BJ (cell line): ENCODE measurements at places on chromosomes 3 and 15. TPM values are rescaled to one million over a fixed set of nuclear protein-coding genes. Genes with fewer than 3 reads are reported as not detected.

Gene PARP15
- 0.05 and 0.09 TPM in 2 replicates for polyA plus RNA-seq

Gene ST8SIA2
- polyA plus RNA-seq, result not detected in 2 replicates

Gene TTC21A
- 2.3 and 3.1 TPM in 2 replicates for polyA plus RNA-seq

Gene SAMD7
- polyA plus RNA-seq, result not detected in 2 replicates

Gene TUSC7
- polyA plus RNA-seq, result not detected in 2 replicates

Gene SPTBN5
- polyA plus RNA-seq, result 0.04 and 0.05 TPM in 2 replicates

Gene PPP1R2
- polyA plus RNA-seq, result 41.9 and 140 TPM in 2 replicates

Gene RBPMS2
- polyA plus RNA-seq, result 0.45 and 0.67 TPM in 2 replicates

Gene AGTR1
- 0.98 and 1.1 TPM in 2 replicates for polyA plus RNA-seq

Gene MAGI1
- polyA plus RNA-seq, result 14.4 and 15.2 TPM in 2 replicates

Gene SLC28A1
- 0.05 TPM in 1 of 2 replicates, not detected in the other for polyA plus RNA-seq

Gene TKT
- 216 and 305 TPM in 2 replicates for polyA plus RNA-seq

Gene LPP
- polyA plus RNA-seq, result 33.3 and 60.0 TPM in 2 replicates

Gene KIF23
- polyA plus RNA-seq, result 33.9 and 35.2 TPM in 2 replicates

DNA sequence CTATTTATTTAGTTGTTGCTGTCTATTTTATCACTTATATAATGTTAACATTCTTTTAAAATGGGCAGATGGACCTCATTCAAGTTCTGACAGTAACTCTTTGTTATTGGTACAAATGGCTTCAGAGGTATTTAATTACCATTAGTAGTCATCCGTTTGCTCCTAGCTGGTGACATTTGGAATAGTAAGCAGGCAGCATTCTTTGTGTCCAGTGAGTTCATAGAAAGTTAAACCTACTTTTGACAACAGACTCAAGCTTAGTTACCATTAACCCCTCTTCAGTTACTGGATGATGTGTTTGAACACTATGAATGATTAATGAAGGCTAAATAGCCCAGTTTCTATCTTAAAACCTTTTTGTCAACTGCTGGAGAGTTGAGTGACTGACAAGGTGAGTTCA is 500.7 kb upstream of the ATP11B start:
- no peak for DNase-seq

GRCh38 chr15:47862402-47862801 is 145.1 kb downstream of the SEMA6D start:
- no peak for DNase-seq

GRCh38 chr3:40281995-40282394 is 27.5 kb upstream of the EIF1B start:
- DNase-seq, result no peak

DNA sequence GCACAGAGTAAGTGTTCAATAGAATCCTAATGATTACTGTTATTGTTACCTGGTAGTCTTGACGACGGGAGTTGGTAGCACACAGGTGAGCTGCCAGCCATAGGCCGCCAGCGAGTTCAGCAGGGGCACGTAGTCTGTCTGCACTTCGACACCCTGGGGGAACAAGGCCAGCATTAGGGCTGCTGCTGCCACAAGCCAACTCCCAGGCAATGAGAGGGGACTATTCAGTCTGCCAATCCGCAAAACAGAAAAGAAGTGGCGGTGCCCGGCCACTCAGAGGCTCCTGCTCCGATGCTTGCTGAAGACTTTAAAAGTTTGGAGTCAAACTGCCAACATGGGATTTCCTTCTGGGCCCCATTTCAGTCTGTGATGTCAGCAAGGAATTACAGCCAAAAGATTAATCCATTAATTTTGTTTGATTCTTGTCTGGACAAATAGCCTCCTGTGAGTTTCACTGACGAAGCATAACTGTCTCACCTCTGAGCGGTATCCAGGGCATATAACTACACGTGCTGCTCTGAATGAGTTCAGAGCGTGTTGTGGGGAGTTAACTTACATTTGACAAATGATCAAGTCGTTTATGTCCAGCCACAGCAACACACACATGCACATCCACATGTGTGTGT is 61.8 kb downstream of the OXNAD1 start:
- no peak for DNase-seq

DNA sequence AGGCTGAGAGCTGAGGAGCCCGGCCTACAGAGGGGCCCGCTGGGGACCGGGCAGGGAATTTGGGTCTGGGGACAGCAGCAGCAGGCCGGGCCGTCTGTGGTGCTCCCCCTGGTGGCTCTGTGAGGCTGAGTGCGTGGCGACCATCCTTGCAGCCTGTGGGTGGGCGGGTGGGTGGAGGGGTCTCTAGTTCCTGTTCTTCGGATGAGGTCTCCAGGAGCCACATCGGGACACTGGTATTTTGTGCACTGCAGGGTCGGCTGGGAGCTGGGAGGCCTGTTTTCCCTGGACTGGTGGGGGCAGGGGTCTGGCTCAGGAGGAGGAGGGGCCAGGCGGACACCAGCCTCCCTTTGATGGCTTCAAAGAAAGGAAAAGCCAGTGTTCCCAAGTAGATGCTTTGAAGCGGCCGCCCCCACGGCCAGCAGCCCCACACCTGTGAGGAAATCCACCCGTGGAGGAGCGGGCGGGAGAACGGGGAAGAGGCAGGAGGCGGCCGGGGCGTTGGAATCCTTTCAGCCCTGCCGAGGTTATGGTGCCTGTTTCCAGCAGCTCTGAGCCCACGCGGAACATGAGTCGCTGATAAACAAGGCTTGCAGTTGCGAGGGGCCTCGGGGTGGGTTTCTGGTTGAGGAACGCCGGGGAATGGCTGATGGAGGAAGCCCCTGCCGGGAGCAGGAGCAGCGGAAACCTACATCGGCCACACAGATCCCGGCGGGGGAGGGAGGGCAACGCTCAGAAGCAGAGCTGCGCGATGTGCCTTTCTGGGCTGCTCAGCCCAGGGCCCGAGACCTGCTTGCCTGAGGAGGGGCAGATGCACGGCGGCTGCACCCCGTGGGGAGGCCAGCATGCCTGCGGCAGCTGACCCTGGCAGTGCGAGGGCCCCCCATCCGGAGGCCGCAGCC is 154.3 kb downstream of the NSMCE3 start:
- DNase-seq, result no peak

GRCh38 chr3:160163229-160163878 is 61.9 kb upstream of the C3orf80 start:
- no peak for DNase-seq

- no peak for DNase-seq
These were observed 225.1 kb downstream of the NTRK3 start for GRCh38 chr15:88031461-88031860.

DNA sequence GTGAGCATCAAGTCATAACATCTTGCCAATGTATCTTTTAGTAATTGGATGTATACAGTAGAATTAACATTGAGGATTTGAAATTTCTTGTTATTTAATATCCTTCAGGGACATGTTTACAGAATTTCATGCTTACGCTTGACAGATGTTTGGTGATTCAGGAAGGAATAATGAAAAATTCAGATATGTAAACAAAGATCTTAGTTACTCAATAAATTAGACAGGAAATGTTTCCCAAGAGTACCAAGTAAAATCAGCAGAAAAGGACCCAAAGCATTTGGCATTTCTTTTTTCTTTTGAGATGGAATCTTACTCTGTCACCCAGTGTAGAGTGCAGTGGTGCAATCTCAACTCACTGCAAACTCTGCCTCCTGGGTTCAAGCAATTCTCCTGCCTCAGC is 4.7 kb upstream of the COL6A5 start:
- no peak for DNase-seq

GRCh38 chr15:69997161-69997485 is 100.6 kb downstream of the TLE3 start:
- no peak for DNase-seq

GRCh38 chr3:42192334-42193200 is 73.4 kb downstream of the CCK start:
- no peak for DNase-seq

- no peak for DNase-seq
These were observed 31.6 kb upstream of the SEMA3F start for GRCh38 chr3:50123394-50124051.

GRCh38 chr3:13110678-13111116 is 37.5 kb upstream of the IQSEC1 start:
- no peak for DNase-seq

- DNase-seq, result no peak
These were observed 67.4 kb downstream of the RAD18 start for GRCh38 chr3:8895829-8896228.

DNA sequence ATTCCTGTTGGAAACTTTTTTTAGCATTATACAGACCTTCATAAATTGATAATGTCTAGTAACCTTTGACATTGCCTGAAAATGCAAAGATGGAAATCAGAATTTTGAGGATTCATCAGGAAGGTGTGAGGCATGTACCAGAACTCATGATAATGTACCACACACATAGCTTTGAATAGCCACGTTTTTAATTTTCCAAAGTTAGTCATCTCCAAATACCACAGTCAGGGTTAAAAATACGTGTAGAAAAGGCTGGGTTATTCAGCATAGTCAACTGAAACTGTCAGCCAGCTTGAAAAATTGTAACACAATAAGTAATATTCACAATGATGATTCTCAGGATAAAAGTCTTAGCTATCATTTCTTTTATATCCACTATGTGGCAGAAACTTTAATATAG is 102.0 kb upstream of the THRB start:
- DNase-seq, result no peak

DNA sequence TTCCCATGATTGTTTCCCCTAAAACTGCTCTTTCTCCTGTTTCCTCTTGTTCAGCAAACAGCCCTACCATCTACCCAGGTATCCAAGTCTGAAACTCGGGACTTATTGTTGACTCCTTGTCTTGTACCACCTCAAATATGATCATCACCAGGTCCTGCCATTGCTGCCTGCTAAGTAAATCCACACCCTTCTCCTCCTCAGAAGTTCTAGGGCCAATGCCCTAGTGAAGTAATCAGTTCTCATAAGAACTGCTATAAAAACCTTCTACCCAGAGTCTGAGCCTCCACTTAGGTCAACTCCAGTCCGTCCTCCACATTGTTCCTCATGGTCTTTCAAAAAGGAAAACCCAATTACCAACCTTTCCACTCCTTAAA is 77.0 kb upstream of the IL12A start:
- DNase-seq, result no peak

- DNase-seq, result no peak
These were observed 48.2 kb upstream of the IGF1R start for GRCh38 chr15:98599909-98600691.

DNA sequence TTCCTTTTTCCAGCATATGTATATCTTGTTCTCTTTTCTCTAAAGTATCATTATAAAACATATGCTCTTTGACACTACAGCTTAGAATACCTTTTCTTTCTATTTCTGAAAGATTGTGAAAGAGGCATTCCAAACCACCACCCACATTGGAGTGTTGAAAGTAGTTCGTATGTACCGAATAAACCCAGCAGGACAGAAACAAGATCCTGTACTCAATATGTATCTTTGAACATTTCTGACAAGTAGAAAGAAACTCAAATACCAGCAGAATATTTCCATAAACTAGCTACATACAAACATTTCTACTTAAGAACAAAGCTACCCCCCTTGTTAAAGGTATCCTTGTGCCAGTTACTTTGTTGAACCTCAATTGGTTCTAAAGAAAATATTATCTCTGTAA is 415.3 kb upstream of the ALCAM start:
- DNase-seq, result no peak

DNA sequence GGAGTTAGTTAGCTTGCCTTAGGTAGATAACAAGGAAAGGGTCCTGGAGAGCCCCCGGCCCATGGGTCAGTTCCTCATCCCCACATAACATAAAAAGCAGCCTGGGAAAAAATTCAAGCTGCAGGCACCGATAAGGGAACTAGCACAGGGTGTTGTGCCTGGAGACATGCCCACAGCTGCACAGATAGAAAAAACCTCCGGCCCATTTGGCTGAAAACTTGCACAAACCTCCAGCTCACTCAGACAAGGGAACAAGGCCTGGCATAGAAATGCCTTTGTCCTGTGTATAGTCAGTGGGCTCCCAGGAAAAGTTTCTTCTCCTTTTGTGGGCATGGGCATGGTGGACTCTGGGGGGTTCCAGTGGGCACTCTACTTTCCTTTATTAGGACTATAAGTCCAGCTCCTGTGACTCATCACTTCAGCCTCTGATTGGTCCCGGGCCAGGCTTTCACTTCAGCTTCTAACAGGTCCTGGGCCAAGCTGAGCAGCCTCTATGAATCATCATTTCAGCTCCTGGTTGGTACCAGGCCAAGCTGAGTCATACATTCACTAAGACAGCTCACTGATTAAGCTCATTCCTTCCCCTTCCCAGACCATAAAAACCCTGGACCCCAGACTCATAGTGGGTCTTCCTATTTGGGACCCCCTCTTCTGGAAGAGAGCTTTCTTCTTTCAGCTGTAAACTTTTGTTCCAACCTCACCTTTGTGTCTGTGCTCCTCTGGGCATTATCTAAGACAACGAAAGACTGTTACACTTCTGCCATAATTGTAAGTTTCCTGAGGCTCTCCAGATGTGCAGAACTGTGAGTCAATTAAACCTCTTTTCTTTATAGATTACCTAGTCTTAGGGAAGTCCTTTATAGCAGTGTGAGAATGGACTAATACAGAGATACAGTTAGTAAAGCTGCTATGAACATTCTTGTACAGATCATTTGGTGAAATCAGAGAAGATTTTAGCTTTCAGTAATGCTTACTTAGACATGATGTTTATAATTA is 348.0 kb upstream of the DPPA4 start:
- DNase-seq, result peak; percentile 90

GRCh38 chr15:79602731-79603130 is 170.6 kb downstream of the MINAR1 start:
- DNase-seq, result no peak

- no peak for DNase-seq
These were observed 32.7 kb downstream of the FEM1B start for GRCh38 chr15:68310178-68310803.

DNA sequence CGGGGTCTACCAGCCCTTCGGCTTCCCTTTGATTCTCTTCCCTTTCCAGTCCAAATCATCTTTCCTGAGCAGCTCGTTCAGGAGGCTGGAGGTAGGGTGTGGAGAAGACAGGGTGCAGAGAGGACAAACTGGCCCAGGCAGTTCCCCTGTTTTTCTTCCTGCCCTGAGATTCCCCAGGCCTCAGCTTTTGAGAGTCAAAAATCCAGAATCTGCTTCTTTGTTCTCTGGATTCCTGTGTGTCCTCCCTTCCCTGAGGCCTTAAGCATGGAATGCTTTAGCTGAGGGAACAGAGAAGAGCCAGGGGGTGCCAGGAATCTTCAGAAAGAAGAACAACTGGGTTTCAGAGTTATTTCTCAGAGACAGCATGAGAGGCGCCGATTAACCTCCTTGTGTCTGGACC is 26.7 kb upstream of the LRTM1 start:
- no peak for DNase-seq

GRCh38 chr15:75714195-75714594 is 1.5 kb upstream of the CSPG4 start:
- DNase-seq, result no peak

DNA sequence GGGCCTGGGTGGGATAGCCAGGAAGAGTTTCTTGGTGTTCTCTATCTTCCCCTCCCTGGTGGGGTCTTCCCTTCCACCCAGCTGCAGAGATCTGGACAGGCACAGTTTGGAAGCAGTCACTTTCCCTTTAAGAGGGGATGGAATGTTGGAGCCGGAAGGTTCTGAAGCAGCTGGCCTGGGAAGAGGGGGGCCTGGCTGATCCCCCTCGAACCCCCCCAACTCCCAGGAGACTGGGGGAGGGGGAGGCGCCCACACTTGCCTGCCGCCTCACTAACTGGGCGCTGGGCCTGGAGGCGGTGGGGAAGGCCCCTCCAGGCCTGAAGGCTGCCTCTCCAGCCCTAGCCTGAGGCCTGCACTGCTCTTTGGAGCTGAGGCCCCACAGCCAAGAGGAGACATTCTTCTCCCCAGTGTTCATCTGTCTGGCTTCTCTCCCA is 1.4 kb downstream of the DVL3 start:
- no peak for DNase-seq

GRCh38 chr3:5707794-5708193 is 520.3 kb downstream of the EDEM1 start:
- no peak for DNase-seq

- DNase-seq, result no peak
These were observed 179.9 kb downstream of the RYR3 start for GRCh38 chr15:33490703-33491102.

- no peak for DNase-seq
These were observed 31.4 kb downstream of the GTF2E1 start for GRCh38 chr3:120773932-120774331.
